ENCODE measurements at places on chromosomes 1 and 21.

GRCh38 chr1:151059109-151060006 is at the start of gene CDC42SE1:
TSS of gene CDC42SE1 (minus strand) at chr1:151059622. CDS start at chr1:151055730, 3,892 bp downstream.
- DNase-seq: peak; percentile 89

DNA sequence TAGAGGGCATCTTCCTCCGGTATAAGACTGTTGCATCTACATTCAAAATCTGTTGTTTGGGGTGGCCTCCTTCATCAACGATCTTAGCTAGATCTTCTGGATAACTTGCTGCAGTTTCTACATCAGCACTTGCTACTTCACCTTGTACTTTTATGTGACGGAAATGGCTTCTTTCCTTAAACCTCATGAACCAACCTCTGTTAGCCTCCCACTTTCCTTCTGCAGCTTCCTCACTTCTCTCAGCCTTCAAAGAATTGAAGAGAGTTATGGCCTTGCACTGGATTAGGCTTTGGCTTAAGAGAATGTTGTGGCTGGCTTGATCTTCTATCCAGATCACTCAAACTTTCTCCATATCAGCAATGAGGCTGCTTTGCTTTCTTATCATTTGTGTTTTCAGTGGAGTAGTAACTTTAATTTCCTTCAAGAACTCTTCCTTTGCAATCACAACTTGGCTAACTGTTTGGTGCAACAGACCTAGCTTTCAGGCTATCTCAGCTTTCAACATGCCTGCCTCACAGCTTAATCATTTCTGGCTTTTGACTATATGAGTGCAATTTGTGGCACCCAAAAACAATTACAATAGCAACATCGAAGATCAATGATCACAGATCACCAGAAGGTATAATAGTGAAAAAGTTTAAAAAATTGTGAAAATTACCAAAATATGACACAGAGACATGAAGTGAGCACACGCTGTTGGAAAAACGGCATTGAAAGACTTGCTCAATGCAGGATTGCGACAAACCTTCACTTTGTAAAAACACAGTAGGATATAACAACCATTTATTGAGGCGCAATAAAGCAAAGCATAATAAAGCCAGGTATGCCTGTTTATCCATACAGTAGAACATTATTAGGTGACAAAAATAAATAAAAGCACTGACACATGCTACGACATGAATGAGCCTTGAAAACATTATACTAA is 56.7 kb upstream of the GFI1 start:
- DNase-seq: no peak

DNA sequence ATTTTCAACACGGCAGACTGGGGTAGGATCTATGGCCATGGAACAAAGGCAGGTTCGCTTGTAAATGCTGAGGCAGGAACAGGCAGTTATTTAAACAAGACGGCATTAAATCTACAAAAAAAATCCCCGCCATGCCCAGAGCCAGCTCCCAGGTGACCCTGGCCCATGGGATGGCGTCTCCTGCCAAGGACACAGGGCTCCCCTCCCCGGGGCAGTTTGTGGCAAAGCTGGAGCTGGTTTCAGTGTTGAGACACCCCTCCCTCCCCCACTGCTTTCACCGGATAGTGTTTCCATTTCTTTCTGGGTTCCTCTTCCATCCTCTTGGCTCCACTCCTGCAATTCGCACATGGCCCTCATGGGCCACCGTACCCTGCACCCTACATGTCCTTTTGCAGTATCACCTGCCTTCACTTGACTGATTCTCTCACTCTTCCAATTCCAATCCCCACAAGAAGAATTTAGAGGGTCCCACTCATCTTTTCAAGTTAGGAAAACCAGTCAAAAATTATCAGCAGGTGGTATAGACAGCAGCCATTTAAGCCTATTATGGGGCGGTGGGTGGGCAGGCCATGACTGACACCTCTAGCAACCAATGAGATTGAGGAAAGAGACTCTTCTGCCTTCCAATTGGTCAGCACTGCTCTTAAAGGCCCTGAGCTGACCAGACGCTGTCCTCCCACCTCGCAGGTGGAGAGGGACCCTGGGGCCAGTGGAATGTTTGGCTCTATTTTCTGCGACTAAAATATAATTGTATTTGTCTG is 52.0 kb downstream of the OLIG1 start:
- no peak for DNase-seq

DNA sequence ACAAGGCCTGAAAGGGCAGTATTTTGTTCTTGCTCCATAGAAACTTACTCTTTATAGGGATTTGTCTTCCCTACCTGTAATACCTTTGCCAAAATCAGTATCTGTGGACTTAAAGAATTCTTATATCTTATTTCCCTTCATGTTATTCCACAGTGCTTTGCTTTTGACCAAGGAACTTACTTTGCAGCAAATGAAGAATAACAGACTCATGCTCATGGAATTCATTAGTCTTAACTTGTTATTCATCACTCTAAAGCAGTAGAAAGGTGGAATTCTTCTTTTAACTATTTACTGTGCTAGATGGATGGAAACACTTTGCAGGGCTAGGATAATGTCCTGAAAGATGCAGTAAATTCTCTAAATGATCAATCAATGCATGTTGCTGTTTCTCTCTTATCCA is 45.9 kb downstream of the DUSP10 start:
- DNase-seq: no peak
